Coronary artery (tissue), 2 donors: ENCODE measurements at places on chromosomes 6 and 20.

DNA sequence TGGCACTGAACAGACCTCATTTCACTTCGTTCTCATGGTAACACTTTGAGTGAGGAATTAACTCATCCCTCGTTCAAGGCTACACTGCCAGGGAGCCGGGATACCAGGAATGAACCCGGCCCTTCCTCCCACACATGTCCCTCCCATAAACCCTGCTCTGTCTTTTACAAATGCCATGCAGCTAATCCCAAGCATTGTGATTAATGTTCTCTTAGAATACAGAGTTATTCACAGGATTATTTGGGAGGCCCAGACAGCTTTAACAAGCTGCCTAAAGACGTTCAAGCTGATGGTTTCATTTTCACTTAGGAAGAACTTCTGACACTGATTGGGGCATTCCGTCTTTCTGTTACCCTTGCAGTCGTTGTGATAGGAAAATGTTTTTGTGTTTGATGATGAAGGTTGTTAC, 42.5 kb upstream of the CD83 start:
- DNase-seq = no peak

- DNase-seq = no peak
Observed at GRCh38 chr20:18466574-18466893, 296 bp downstream of the DZANK1 start.

GRCh38 chr6:151005164-151005563, 139.7 kb downstream of the MTHFD1L start:
- DNase-seq = no peak

DNA sequence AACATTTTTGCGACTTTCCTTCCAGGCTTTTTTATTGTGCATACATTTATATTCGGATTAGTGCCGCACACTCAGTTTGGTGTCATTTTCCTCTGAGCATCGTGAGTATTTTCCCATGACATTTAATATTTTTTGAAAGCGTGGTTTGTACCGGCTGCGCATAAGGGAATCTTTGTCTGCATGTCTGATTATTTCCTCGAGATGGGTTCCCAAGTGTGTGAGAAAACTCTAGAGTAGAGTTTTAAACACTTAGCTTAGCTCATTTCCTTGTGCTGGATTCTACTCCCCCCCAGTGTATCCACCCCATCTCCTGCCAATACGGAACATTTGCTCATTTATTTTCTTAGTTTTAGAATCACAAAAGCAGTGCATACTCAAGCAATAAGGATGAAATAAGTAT, 94.3 kb downstream of the CDC5L start:
- DNase-seq = no peak

DNA sequence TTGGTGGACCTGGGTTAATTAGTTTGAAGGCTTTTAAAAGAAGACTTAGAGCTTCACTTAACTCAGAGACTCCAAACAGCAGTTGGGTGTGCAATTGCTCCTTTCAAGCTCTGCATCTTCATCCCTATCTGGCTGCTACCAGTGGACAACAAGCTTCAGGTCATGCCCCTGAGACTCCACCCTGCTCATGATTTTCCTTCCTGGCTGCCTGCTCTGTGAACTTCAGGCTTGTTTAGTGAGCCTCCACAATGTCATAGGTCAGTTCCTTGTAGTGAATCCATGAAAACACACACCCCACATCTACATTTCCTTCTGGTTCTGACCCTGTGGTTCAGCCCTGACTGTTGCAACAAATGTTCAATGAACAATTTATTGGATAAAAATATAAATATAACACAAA, 61.1 kb upstream of the MARCKS start:
- no peak for DNase-seq

- DNase-seq = no peak
Observed at GRCh38 chr6:107816818-107817217, 7.3 kb downstream of the SCML4 start.

- no peak for DNase-seq
Observed at GRCh38 chr6:4259391-4259790, 124.0 kb upstream of the ECI2 start.

DNA sequence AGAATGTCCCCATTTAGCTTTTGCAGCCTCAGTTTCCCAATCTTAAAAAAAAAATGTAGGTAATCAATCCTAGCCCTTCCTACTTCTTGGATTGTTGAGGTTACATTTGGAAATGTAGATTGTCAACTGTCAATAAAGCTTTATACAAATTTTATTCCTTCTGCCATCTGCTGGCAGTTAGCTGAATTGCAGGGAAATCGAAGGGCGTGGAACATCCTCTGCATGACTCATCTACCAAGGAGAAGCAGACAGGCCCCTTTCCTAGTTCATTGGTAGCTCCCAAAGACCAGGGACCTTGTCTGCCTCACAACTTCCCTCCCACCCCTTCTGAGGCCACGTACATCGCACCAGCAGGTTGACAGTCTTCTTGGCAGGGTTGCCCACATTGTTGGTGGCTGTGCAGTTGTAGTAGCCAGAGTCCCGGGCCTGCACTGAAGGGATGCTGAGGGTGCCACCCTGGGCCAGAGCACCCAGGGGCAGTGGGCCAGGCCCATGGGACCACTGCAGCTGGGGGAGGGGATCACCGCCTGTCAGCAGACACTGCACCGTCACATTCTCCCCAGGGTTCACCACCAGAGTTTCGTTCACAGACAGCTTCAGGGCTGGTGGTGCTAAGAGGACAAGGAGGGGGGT, 43.6 kb downstream of the MDGA1 start:
- no peak for DNase-seq

GRCh38 chr6:37406726-37407341, 26.2 kb upstream of the CMTR1 start:
- no peak for DNase-seq

DNA sequence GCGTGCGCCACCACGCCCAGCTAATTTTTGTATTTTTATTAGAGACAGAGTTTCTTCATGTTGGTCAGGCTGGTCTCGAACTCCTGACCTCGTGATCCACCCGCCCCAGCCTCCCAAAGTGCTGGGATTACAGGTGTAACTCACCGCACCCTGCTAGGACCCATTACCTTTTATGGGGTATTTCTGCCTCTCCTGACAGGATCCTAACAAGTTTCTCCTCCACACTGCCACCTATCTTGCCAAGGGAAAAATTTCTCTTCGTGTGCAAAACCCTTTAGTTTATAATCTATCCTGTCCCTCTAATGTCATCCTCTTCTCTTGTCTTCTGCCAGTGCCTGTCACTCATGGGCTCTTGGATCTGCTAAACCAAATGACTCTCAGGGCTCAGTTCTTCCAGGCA, 1.9 kb downstream of the STMND1 start:
- DNase-seq = no peak

DNA sequence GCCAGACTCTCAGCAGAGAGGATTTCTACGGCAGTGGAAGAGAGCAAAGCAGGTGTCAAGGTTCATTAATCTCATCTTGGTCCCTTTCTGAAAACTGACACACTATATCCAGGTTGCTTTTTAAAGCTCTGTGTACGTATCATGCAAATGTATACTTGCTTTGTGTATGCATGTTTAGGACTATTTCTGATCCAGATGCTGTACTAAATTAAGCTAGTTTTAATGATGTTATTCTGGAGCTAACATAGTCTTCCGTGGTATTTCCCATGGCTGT, 59.2 kb upstream of the SNX9 start:
- no peak for DNase-seq

GRCh38 chr20:33499355-33499754, 9.5 kb downstream of the CBFA2T2 start:
- DNase-seq = no peak

- no peak for DNase-seq
Observed at GRCh38 chr6:169009628-169010027, 244.0 kb downstream of the THBS2 start.

- DNase-seq = no peak
Observed at GRCh38 chr6:2853769-2854395, 12.2 kb upstream of the SERPINB1 start.

DNA sequence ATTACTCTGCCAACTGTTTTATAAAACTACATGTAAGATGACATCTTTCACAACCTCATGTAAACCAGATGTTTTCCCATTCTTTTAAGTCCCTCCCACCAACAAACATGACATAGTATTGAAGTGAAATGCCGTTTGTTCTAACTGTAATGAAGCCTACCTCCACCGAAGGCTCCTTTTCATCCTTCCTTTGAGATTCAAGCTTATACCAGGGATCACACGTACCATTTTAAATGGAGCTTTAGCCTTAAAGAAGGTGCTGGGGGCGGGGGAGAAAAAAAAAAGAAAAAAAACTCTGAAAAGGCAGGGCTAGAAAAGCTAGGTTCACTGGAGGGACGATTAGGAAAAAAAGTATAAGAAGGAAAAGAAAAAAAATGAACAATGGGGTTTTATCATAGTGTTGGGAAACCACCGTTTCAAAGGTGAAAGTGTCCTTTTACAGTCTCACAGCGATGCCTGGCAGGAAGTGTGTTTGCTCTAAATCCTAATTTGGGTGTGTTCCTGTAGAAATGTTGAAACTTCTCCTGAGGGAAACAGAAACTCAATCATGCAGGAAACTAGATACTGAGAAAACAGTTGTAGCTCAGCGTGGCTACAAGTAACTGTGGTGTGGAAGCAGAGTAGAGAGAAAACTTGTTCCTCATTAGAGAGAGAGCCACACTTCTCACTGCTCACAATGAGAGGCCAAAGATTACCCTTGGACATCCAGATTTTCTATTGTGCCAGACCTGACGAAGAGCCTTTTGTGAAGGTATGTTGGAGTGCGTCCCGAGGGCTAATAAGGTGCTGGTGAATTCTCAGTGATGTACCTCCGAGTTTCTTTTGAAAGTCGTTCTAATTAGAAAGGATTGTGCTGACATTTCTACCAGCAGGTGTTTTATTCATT, 37.6 kb upstream of the HINT3 start:
- no peak for DNase-seq

DNA sequence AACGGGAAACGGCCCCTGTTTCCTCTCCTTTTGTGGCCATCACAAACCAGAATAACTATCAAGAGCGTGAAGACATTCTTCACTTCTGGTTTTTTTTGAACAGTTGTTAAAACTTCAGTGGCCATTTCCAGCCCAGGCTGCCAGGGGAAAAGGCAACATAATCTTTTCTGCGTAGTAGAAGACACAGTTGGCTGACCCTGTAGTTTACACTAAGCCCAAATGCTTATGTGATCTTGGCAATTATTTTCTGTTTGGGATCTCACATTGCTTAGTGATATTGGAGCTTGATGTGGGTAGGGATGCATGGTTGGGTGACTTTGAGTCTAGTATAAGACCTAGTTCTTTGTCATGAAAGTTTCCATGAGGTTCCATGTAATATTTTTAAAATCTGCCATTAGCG, 449.4 kb upstream of the CDH4 start:
- DNase-seq = no peak

DNA sequence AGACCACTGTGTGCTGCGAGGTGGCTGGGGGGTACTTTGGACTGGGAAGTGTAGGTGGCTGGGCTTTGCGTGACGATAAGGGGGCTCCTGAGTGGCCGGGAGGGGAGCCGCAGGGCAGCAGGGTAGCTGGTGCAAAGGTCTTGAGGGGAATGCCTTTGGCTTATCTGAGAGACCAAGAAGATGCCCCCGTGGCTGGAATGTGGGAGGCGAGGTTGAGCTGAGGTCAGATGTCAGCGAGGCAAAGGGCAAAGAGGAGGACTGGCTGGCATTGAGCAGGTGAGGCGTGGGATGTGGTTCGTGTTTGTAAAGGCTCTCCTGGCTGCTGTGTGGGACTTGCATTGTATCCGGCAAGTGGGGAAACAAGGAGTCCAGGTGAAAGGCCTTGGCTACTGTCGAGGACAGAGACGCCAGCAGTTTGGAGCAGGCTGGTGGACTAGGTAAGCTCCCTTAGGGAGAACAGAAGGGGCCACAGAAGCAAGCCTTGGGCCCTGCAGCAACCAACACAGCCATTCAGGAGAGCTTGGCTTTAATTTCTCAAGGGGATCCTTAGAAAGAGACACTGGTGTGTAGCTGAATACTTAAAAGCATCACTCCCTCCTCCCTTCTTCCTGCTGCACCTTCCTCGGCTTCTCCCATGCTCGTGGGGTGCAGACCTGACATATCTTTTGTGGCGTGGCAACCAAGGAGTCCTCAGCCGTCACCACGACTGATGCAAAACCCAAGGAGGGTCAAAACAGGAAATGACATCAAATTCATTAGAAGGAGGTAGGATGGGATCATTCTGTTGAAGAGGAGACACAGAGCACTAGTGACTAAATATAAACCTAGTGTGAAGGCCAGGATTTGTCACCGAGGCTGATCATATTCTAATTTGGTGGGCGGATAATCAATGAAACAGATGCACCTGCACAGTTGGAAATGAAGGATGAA, 53.5 kb upstream of the ERVFRD-1 start:
- DNase-seq = no peak

DNA sequence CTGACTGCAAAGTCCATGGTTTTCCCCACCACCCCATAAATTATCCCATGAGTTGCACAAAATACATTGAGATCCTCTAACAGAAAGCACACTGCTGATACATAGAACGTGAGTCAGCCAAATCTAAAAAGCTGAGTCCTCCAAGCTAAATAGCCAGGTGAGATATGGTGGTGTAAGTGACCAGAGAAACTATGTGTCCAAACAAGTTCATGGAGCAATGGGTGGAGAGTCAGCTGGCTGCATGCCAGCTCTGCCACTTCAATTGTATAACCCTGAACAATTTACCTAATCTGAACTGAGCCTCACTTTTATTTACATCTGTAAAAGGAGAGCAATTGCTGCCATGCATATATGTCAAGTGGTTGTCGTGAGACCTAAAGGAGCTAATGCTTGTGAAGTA, 9.7 kb downstream of the SNAP25 start:
- DNase-seq = no peak

GRCh38 chr6:13178107-13178506, 150.2 kb downstream of the TBC1D7 start:
- DNase-seq = no peak

DNA sequence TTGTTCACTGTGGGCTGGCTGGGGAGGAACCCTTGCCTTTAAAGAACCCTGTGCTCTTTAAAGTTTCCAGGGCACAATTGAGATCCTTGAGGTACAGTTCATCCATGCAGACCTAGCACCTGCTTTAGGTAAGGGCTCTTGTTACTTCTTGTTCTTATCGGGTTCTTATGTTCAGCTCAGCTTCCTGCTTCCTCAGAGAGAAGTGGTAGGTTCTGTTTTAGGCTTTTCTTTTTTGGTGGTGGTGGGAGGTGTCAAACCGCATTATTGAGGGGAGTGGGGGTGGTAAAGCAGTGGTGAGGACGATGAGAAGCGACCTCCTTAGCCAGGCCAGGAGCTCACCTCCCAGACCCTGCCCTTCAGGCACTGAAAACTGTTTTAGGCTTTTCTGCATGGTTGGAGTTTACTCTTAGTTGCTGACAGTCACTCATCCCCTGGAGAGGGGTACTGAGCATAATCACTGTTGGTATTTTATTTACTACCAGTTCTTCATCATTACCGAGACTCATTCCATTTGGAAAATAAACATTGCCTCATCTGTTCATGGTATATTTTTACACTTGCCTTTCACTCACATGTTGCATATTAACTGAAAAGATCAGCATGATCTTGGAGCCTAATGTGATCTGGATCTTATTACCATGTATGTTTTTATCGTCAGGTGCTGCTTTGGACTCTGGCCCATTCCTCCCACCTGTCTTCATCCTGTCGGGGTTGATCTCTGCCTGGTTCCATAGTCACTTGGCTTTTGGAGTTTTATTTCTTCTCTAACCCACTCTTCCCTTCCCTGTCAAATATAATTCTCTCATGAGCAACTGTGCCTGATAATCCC, 35.4 kb downstream of the SLC16A10 start:
- no peak for DNase-seq

- DNase-seq = no peak
Observed at GRCh38 chr6:26403893-26404292, 1.8 kb downstream of the BTN3A1 start.

GRCh38 chr6:26249707-26249956, 115.4 kb upstream of the BTN3A2 start:
- no peak for DNase-seq

- DNase-seq = no peak
Observed at GRCh38 chr20:57911512-57912226, 201.9 kb upstream of the PMEPA1 start.

- DNase-seq = no peak
Observed at GRCh38 chr20:7911586-7912330, 28.5 kb downstream of the HAO1 start.
